Activated CD4-positive, alpha-beta T cell treated with anti-CD3 and anti-CD28 coated beads, Interleukin-2, amount 50 U/mL, for 48 hours (primary cell): ENCODE measurements at places on chromosomes 16 and 17.

GRCh38 chr16:49439676-49440075 lies 66.1 kb downstream of the C16orf78 start:
- no peak for DNase-seq

DNA sequence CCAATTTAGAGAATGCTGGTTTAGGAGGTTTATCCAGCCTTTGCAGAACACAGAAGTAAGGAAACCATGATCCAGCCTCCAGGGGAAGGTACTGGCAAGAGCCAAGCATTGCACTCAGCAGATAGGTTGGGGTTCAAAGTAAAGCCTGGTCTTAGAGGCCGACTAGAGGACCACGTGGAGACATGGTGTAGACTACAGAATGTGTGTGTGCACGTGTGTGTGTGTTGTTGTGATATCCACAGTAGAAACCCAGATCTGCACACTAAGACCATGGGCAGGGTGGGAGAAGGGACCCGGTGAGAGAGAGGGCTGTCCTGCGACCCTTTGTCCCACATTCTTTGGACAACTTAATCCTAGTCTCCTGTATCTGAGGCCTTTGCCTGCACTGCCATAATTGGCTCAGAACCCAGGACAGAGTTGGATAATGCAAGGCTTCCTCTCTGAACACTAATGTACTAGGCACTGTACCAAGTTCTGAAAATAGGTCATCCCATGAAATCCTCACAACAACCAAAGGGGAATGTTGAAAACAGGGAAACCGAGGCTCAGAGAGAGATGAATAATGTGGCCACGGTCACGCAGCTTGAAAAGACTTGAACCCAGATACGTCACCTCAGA lies 325.1 kb upstream of the HSBP1 start:
- DNase-seq = no peak

GRCh38 chr17:16930571-16931317 lies 41.2 kb downstream of the TNFRSF13B start:
- no peak for DNase-seq

- DNase-seq = no peak
These were observed 13.0 kb downstream of the EFCAB5 start for GRCh38 chr17:29954405-29954804.

DNA sequence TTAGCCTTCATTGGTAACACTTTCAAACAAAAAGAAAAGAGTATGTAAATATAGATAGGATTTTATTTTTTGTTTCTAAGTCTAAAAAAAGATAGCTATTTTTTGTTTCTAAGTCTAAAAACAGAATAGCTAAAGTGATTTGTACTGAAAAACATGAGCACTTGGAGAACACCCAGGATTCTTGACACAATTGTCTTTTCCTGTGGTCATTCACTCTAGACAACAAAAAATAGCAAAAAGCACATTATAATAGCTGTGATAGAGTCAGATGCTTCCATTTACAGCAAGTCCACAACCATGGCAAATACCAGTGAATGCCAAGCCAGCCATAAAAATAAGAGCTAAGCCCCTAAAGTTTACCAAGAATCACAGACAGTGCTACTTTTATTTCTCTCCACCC lies 36.7 kb downstream of the SKAP1 start:
- DNase-seq = no peak

DNA sequence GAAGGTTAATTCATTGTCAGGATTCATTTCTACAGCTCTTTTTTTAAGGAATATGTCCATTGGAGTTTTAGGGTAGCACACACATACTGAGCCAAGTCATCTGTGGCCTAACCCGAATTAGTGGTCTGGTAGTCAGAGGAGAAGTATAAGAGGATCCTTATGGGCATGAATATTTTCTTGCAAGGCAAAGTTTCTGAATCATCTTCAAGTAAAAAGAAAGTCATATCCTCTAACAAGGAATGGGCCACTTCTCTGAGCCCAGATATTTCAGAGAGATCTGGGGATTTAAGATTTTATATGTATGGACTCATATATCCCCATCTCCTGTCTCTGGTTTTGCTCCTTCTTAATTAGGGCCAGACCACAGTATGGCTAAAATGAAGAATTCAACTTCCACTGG lies 99.2 kb upstream of the CDH8 start:
- no peak for DNase-seq

DNA sequence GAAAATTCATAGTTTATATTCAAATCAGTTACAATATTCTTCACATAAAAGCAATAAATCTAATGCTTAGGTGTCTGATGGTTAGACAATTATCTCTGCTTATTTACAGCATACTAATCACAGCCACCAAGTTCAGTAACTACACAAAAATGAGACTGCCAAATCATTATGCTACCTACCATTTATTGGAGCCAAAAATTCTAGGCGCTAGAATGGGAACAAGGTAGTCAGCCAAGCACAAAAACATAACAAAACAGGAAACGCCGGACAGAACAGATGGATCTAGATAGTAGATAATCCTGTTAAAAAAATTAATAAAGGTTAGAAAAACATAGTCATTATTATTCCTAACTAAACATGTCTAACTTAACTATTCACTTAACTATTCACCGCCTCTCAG lies 3.6 kb downstream of the ARL6IP1 start:
- no peak for DNase-seq

DNA sequence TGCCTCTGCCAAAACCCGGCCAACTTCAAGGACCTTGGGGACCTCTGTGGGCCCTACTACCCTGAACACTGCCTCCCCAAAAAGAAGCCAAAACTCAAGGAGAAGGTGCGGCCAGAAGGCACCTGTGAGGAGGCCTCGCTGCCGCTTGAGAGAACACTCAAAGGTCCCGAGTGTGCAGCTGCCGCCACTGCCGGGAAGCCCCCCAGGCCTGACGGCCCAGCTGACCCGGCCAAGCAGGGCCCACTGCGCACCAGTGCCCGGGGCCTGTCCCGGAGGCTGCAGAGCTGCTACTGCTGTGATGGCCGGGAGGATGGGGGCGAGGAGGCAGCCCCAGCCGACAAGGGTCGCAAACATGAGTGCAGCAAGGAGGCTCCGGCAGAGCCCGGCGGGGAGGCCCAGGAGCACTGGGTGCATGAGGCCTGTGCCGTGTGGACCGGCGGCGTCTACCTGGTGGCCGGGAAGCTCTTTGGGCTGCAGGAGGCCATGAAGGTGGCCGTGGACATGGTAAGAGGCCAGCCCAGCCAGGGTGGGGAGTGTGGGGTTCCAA lies 38.7 kb downstream of the SREBF1 start:
- DNase-seq = no peak

GRCh38 chr16:81885976-81886586 lies 107.0 kb downstream of the PLCG2 start:
- peak; percentile 27 for DNase-seq

DNA sequence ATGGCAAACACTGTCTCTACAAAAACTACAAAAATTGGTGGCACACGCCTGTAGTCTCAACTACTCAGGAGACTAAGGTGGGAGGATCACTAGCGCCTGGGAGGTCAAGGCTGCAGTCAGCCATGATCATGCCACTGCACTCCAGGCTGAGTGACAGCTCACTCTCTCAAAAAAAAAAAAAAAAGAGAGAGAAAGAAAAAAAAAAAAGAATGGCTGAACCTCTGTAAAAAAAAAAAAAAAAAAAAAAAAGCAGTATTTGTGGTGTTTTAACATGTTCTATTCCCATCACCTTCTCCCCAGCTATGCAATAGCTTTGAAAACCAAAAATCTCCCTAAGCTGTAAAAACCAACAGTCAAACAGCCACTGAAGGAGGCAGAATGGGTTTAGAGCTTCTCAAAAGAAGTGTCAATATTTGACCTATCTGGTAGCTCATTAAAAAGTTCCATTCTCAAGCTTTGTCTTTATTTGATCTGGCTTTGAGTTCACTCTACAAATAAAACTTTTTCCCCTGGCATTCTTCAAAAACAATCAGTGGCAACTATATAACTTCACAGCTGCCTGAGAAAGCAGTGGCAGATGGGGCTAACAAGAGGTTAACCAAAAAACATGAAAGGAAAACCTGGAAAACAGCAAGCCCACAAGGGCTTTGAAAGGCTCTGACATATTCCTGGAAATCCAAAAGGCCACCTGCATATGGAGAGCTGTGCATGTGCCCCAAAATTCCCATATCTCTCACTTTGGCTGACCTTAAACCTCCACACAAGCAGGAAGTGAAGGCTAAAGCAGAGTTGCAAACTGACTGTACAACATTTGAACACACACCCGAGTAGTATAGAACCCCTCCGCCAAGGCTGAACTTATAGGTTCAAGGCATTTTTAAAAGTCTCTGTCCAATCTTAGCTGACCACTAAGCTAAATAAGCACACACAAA lies 36.0 kb downstream of the USP32 start:
- no peak for DNase-seq
